Fibroblast of the aortic adventitia (primary cell): ENCODE measurements at places on chromosomes 3 and 15.
A peak's percentile ranks its signal among the peaks of the same experiment; 100 is the strongest.

DNA sequence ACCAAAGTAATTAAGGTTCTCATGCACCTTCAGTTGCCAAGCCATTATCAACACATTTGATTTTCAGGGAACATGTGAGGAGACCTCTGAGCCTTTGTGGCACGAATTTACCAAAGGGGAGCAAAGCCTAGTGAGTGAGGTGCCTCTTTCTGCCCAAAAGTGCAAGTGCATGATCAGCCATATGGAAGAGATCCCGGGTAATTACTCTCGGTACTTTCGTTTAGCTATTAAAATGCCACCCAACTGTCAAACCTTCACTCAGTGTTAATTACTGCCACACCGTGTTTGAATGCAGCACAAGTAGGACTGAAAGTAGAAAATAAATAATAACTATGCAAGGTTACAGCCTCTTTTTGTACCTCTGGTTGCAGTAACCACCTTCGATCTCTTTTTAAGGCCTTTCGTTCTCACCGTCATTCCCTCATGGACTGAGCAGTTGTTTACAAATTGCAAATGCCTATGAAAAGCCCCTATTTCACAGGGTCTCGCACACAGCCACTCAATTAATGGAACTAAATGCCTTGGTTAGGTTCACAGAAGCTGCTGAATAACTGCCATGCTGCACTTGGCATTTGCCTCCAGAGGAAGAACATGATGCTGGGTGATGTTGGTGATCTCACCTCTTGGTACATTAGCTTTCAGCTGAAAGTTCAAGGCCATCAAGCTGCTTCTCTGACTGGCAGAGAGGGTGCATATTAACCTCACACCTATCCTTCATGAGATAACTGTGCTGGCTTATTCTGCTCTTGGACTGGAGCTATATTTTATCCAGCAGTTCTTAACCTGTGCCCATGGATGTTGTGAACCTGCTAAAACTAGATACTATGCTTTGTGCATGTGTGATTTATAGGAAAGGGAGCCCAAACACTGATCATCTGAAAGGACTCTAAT, 69.9 kb downstream of the TNIK start:
- no peak for DNase-seq

DNA sequence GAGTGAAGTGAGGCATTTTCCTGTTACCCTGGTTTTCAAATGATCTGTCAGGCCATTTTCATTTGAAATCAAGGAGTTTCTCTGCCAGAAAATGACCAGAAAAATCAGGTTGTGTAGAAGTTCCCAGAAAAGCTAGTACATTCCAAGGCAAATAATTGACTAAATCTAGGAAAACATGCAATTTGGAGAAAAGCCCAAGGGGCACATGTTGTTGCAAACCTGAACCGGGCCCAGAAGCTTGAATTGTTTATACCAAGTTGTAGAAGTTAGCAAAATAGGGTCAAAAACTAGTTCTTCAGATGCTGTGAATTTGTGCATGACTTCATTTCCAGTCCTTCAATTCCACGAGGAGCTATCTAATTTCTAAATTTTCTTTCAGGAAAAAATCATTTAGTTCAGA, 31.0 kb downstream of the TRIM42 start:
- no peak for DNase-seq

DNA sequence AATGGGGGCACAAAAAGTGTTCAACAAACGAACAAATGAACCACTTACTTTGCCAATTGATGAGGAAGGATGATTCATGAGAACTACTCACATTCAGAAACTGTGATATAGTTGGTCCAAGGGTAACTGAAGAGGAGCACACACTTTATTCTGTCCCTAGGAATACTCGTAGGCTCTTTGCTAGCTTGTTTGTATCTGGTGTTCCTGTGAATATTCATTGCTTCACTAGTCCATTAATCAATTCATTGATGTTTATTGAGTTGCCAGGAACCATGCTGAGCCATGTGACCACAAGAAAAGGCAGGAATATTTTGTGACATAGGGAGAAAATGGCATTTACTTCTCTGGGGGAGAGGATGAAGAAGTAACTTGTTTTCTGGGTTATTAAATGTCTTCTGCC, 338.3 kb downstream of the IL20RB start:
- no peak for DNase-seq

DNA sequence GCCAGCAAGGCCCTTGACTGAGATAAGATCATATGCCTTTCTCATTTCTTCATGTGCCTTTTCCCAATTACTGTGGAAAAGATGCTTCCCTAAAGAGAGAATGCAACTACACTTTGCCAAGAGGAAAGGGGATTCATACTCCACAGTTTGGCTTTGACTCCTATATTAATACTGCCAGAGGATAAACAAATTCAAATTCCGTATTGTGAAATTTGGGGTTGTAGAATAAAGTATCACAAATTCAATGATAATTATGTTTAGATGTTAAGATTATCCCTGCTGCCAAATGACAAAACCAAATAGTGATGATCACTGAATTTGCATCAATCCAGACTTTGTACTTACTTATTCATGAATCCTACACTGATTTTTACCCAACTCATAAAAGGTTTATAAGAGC, 88.5 kb upstream of the MNS1 start:
- DNase-seq, result no peak

DNA sequence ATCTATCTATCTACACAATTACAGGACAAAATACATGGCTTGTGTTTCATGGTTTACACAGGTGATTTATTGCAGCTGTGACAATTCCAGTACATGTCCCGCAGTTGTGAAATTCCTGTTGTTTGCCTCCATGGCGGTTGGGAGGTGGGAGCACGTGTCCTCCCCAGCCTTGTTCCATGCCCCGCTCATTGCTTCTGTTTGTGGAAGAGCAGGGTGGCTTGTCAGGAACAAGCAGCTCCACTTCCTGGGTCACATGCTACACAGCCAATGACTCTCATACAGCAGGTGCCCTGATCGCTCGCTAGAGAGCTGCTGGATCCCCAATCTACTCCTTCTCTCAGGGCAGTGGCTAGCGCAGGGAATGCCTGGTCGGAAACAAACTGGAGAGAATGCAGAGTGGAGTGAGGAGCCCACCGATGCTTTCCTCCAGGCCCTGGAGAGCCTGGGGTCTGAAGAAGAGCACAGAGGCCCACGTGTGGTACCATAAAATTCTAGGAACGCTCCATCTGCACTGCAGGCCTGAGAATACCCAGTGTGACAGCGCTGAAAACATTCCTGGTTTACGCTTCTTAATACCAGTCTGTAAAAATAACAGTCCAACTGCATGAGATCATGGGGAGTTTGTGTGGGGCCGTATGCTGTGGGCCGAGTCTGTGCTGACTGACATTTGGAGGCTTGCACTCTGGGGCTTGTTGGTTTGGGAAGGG, 270.6 kb upstream of the RGMA start:
- no peak for DNase-seq

DNA sequence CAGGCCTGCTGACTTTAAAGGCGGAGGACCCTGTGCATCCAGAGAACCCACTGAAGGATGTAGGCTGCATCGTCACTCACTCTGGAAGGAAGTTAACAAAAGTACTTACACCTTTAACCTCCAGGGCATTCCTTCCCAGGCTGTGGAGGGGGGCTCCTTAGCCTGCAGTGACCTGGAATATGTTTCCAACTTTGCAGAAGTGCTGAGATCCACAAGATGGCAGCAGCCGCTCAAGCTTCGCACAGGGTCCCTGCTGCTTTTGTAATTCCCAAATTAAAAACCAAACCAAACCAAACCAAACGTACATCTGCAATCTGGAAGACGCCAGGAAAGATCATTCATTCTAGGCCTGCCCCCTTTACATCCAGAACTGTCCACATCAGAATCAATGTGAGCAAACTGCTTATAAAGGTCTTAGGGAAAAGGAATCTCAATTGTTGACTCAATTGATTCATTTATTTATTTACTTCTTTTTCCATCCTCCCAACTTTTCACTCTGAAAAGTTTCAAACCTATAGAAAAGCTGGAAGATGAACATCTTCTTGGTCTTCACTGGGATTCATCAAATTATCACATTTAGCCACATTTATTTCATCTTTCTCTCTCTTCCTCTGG, 70.5 kb upstream of the KLHL25 start:
- peak; percentile 63 for DNase-seq

DNA sequence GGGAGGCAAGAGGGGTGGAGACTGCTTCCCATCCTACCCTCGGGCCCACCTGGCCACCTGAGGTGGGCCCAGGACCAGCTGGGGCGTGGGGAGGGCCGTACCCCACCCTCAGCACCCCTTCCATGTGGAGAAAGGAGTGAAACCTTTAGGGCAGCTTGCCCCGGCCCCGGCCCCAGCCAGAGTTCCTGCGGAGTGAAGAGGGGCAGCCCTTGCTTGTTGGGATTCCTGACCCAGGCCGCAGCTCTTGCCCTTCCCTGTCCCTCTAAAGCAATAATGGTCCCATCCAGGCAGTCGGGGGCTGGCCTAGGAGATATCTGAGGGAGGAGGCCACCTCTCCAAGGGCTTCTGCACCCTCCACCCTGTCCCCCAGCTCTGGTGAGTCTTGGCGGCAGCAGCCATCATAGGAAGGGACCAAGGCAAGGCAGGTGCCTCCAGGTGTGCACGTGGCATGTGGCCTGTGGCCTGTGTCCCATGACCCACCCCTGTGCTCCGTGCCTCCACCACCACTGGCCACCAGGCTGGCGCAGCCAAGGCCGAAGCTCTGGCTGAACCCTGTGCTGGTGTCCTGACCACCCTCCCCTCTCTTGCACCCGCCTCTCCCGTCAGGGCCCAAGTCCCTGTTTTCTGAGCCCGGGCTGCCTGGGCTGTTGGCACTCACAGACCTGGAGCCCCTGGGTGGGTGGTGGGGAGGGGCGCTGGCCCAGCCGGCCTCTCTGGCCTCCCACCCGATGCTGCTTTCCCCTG, 2.2 kb upstream of the FES start:
- DNase-seq, result no peak

- DNase-seq, result peak; percentile 60
Observed at GRCh38 chr3:150763841-150764483, 993 bp upstream of the SIAH2 start.

GRCh38 chr3:153783741-153784480, 337.3 kb upstream of the ARHGEF26 start:
- DNase-seq, result no peak
